ENCODE measurements at places on chromosomes 6 and 20.

DNA sequence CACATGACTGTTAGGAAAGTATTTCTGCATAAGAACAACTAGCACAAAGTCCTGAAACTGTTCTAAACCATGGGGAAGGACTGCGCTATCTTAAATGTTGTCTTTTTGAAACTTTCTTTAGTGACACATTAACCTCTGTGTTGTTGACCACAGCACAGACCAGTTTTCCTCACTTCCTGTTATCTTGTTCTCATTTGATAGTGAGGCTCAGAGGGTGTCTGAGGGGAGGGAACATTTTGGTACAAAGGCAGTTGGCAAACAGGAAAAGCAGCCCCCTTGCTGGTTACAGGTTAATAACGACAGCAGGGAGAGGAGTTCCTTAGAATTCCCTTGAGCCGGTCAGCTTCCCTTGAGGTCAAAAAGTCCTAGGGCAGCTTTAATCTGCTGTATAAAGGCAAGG is 143.5 kb upstream of the BMP2 start:
- no peak overlapping the region for H3K27ac ChIP-seq
- H3K4me3 ChIP-seq, result no peak overlapping the region
- no peaks in the 10 kb centered on the region for H3K27me3 ChIP-seq
- DNase-seq, result no peak
- no peaks in the 10 kb centered on the region for H3K36me3 ChIP-seq

DNA sequence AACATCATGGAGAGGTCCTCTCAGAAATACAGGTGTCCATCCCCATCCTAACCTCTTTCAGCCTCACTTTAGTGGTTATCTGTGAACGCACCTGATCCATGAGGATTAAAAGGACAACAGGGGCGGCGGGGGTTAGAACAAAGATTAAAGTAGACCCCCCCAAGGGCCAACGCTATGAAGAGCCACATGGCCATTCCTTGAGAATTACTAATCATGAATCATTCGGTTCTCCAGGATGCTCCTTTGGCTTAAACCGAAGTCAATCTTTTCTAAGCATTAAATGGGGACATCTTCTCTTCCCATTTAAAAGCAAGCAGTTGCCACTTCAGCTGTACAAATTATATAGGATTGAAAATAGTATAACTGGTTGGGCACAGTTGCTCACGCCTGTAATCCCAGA is 212.4 kb downstream of the GMPR start:
- H3K27ac ChIP-seq, result no peak overlapping the region
- H3K4me1 ChIP-seq, result no peaks in the 10 kb centered on the region

DNA sequence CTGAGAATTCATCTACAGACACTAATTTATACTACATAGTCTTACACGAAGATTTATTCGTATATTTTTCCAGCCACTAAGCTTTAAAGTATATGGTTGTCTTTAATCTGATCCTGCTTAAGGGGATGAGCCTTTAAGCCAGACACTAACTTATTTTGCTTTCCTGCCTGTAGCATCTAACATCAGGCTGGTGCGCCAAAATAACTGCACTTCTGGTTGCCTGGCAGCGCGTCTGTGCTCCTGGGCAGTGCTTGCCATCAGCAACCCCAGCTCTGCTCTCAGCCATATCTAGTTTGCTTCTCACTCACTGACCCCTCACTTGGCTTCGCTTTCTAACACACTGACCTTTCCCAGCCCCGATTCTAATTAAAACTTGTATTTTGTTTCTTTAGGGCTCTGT is 21.8 kb downstream of the HMGCLL1 start:
- H3K4me1 ChIP-seq, result no peaks in the 10 kb centered on the region
- DNase-seq, result no peak
- H3K27ac ChIP-seq, result no peak overlapping the region
- no peaks in the 10 kb centered on the region for H3K36me3 ChIP-seq
- no peaks in the 10 kb centered on the region for H3K27me3 ChIP-seq

- no peaks in the 10 kb centered on the region for H3K36me3 ChIP-seq
- H3K4me3 ChIP-seq, result no peak overlapping the region
- peak; percentile 95 for DNase-seq
These were observed 1.8 kb downstream of the PLA2G7 start for GRCh38 chr6:46733341-46733801.

DNA sequence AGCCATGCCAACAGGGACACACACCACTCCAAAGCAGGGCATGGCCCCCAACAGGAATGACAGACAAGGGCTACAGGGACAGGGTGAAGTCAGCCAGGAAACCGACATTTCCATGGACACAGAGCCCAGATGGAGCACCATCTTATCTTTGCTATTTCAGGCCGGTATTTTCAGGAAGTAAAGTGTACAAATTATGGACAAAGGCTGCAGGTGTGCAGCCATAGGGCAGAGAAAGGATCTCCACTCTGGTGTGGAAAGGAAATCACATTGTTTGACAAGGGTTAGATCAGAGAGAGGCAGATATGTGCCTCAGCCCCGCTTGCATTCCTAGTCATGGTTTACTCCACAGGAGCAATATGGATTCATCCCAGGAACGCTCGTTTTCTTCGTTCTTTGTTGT is 81.7 kb upstream of the SLC22A23 start:
- H3K4me3 ChIP-seq, result no peak overlapping the region
- DNase-seq, result no peak
- no peaks in the 10 kb centered on the region for H3K4me1 ChIP-seq
- H3K27ac ChIP-seq, result no peak overlapping the region

DNA sequence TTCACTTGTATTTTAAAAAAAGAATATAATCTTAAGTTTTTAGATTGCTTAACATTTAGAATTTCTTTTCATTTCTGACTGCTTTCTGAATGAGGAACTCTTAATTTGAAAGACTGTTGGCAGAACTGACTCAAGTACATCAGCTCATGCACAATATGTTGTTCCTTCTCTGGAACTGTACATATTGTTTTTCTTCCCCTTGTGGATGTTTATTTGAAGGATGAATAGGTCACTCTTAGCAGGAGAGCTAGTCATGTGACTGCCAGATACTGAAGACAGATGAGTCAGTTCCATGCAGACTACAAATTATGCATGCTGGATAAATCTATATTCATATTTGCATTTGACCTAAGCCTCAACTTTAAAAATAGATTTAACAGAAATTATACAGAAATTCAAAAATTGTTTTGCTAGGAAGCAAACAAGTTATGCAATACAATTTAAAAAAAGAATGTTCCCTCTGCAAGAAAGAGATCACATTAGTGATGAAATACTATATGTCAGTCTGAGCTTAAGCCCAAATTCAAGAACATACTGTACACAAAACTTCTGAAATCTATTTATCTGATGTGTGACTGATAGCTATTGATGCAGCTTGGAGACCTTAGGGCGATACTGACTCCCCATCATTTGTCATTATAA is 1274.9 kb upstream of the GJE1 start:
- H3K36me3 ChIP-seq, result no peaks in the 10 kb centered on the region
- no peak overlapping the region for H3K27ac ChIP-seq
- H3K4me3 ChIP-seq, result no peak overlapping the region
- no peaks in the 10 kb centered on the region for H3K27me3 ChIP-seq

- H3K27me3 ChIP-seq, result no peaks in the 10 kb centered on the region
- no peaks in the 10 kb centered on the region for H3K36me3 ChIP-seq
- H3K4me1 ChIP-seq, result peaks cover 7% of the 10 kb centered on the region
These were observed 429.6 kb upstream of the JARID2 start for GRCh38 chr6:14816116-14816859.

Data from trophoblast cell (in vitro differentiated cells and primary cell).